ENCODE measurements at places on chromosomes 12 and 14.

GRCh38 chr14:22882064-22882463 lies 958 bp upstream of the REM2 start:
- no peak for DNase-seq

GRCh38 chr14:84065811-84066210 lies 1464.1 kb upstream of the FLRT2 start:
- no peak for DNase-seq

- peak; percentile 57 for DNase-seq
These were observed 572.3 kb downstream of the ETNK1 start for GRCh38 chr12:23197266-23197665.

GRCh38 chr12:19242581-19242980 lies 113.0 kb downstream of the PLEKHA5 start:
- no peak for DNase-seq

DNA sequence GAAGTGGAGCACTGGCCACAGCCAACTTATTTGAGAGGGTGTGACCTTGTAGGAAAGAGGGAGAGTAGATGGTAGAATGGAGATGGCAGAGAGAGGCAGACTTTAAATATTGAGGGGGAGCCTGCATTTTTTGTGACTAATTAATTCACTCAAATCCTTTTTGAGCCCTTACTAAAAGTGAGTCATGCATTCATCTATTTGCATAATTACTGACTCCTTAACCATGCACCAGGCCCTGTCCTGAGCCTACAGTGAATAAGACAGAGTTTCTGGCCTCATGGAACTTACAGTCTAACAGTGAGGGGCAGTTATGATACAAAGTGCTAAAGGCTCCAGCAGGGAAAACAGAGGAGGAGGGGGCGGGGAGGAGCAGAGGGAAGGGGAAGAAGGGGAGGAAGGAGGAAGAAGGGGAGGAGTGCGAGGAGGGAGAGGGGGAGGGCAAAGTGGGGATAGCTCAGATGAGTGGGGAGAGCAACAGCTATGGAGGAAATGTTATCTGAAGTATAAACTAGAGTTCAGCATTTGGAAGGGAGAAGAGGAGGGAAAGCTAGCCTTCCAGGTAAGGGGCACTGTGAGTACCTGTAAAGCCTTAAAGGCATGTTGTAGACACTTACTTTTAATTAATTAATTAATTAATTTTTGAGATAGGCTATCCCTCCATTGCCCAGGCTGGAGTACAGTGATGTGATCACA lies 7.5 kb upstream of the CTDSP2 start:
- DNase-seq, result no peak
